NCI-H1105 treated with DMSO at 0.1 percent for 48 hours (cell line): ENCODE measurements at places on chromosomes 7 and 10.
A peak's percentile ranks its signal among the peaks of the same experiment; 100 is the strongest.

GRCh38 chr10:30000802-30001571 lies 58.4 kb downstream of the JCAD start:
- DNase-seq: no peak

GRCh38 chr7:30545791-30546555 lies 41.3 kb upstream of the GGCT start:
- DNase-seq: no peak

DNA sequence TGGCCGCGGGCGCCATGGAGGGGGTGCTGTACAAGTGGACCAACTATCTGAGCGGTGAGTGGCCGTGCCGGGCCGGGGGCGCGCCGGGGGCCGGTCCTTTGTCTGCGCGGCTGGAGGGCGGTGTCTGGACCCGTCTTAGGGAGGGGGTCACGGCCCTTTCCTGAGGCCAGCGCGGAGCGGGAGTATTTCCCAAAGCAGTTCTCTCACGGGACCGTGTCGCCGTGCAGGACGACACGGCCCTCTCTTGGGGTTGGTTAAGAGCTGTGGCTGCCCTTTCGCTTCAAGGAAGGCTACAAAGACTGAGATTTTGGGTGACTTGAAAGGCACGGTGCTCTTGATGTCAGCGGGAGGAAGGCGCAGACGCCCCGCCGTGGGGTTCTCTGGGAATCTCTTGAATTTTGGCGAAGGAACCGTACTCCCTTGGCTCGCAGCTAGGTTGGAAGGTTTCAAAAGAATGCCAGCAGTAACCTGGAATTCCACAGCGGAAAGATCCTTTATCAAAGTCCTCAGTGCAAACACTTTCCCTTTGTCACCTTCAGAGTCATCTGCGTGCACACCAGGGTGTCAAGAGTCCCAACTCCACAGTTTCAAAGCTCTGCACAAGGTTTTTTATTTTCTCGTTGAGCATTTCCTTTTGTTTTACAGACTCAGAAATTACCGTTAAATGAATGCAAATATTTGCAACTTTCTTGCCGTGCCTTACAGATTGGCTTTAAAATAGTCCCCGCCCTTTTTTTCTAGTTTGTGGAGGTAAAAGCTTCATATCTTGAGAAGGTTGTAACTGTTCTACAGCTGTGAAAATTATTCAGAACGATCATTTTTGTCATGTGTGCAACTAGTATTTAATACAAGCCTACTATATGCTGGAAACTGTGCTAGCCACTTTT lies 780 bp downstream of the PLEKHA8 start:
- DNase-seq: no peak

GRCh38 chr10:110833234-110833940 lies 38.3 kb upstream of the PDCD4 start:
- no peak for DNase-seq

GRCh38 chr10:66940965-66941364 lies 15.1 kb downstream of the LRRTM3 start:
- no peak for DNase-seq

DNA sequence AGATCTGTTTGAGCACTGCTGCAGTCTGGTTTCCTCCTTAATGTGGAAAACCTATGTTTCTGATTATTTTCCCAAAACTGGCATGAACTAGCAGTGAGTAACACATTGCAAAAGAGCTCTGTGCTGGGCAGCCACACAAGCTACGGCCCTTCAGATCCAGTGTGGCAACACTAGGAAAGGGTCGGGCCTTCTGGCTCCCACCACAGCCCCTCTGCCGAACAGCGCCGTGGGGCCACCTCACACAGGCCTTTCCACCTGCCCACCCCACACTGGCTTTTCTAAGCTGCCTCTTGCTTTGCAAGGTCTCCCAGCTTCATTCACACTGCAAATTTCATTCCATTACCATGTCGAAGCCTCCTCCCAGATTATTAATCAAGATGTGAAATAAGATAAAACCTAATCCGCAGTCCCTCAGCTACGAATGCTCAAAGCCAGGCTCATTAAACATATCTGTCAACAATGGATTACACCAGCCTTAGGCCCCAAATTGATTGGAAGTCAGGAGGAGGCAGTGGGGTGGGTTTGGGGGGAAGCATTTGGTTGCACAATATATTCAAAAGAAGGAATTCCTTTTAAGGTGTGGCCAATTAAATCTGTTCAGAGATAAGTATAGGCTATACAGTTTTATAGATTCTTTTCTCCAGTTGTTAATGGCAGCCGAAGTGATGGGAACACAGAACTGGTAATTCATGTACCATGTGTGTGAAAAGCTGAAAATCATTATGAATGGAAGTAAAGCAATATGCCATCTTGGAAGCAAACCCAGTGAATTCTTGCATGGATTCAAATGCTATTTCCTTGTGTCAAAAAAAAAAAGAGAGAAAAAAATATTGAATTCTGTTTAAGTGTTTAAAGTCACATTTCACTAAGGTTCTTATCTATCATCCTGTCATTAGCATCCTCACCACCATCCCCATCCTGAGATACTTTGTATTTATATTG lies 223.7 kb downstream of the MTERF1 start:
- no peak for DNase-seq

GRCh38 chr7:116809636-116810266 lies 52.6 kb upstream of the CAPZA2 start:
- peak; percentile 82 for DNase-seq

- DNase-seq: no peak
Observed at GRCh38 chr10:113872139-113873030, 17.9 kb downstream of the NHLRC2 start.

- no peak for DNase-seq
Observed at GRCh38 chr7:38232502-38233366, 40.7 kb downstream of the TARP start.

- DNase-seq: no peak
Observed at GRCh38 chr7:148060724-148061123, 529.8 kb upstream of the C7orf33 start.

GRCh38 chr7:131781-132482 lies 60.4 kb upstream of the FAM20C start:
- no peak for DNase-seq

- DNase-seq: no peak
Observed at GRCh38 chr10:110357252-110357780, 52.6 kb upstream of the SMNDC1 start.

DNA sequence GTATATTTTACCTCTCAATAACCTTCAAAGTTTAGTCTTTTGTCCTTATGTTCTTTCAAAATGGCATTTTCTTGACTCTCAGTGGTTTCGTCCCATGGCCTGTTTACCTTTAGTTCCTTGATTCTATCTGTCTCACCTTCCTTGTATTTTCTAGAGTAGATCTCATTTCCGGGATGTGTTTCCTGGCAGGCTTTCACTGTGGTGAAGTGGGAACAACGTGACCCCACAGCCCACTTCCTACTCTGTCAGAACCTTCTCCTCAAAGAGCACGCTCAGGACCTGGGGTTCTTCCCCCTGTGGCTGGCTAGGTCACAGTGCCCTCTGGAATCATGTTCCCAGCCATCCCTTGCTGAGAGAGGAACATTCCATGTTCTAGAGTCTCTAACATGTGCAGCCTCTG lies 129.9 kb upstream of the ZNF32 start:
- no peak for DNase-seq

DNA sequence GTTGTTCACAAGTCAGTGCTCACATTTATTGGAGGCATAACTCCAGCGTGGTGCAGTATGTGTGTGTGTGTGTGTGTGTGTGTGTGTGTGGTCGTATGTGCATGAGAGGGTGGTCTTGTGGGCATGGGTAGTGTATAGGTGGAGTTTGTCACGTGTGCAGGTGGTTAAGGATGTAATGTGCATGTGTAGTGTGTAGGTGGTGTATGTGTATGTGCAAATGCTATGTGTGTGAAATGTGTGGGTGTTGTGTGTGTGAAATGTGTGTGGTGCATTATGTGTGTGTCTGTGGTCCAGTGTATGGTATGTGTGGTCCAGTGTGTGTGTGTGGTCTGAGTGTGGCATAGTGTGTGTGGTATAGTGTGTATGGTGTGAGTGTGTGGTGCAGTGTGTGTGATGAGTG lies 30.3 kb upstream of the PODXL start:
- DNase-seq: no peak

DNA sequence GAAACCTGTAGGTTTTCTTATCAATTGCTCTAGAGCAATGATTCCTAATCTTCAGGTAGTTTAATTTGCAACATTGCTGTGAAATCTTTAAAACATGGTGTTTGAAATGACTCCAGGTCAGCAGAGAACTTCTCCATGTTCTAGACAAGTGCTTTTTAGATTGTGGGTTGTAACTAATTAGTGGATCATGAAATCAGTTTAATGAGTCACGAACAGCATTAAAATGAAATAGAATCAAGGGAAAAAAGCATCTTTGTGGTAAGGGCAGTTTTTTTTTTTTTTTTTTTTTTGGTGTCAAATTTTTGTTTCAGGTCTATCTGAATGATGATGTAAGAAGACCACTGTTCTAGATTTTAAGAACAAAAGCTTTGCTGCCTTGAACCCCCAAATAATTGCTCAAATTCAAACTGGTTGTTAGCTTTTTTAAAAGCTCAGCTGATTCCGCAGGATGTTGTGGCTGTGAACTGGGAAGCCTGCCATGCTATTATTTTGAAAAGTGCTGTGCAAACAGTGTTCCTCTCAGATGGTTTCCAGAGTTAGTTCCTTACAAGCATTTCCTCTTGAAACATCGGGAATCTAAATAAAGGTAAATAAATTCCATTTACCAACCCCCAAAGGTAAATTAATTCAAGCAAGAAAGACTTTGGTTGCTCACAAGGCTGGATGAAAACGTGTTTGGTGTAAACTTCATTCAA lies 13.1 kb upstream of the PDK4 start:
- peak; percentile 89 for DNase-seq

DNA sequence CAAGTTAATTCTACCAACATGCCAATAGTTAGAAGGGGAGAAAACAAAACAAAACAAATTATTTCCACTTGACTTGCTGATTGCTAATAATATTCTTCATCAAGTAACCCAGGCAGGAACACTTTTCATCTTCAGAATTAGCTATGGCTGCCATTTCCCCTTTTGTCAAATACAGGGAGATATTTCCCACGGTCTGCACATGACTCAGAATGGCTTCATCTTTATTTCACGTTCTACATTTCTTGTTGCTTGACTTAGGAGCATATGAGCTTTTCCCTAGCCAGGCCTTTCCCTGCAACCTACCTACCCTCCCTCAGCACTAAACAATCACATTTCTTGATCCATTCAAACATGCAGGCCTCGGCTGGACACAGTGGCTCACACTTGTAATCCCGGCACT lies 6.5 kb downstream of the CPVL start:
- no peak for DNase-seq

DNA sequence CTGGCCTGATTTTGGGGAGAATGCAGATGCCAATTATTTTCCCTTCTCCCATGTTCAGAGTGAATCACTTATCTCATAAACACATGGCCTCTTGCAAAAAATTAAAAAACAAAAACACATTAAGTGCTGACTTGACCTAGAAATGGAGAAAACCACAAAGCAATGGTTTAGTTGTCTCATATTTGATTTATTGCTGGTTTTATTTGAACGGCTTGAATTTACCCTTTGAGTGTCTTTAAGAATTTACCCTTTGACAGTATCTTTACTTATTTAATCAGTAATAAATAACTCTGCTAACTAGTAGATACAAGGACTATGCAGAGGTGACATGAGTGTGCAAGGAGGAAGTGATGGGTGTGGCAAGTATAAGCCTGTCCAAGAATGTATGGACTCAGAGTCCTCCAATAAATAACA lies 68.1 kb upstream of the GSDME start:
- DNase-seq: no peak

- no peak for DNase-seq
Observed at GRCh38 chr7:90708841-90709317, 112.8 kb downstream of the CDK14 start.

DNA sequence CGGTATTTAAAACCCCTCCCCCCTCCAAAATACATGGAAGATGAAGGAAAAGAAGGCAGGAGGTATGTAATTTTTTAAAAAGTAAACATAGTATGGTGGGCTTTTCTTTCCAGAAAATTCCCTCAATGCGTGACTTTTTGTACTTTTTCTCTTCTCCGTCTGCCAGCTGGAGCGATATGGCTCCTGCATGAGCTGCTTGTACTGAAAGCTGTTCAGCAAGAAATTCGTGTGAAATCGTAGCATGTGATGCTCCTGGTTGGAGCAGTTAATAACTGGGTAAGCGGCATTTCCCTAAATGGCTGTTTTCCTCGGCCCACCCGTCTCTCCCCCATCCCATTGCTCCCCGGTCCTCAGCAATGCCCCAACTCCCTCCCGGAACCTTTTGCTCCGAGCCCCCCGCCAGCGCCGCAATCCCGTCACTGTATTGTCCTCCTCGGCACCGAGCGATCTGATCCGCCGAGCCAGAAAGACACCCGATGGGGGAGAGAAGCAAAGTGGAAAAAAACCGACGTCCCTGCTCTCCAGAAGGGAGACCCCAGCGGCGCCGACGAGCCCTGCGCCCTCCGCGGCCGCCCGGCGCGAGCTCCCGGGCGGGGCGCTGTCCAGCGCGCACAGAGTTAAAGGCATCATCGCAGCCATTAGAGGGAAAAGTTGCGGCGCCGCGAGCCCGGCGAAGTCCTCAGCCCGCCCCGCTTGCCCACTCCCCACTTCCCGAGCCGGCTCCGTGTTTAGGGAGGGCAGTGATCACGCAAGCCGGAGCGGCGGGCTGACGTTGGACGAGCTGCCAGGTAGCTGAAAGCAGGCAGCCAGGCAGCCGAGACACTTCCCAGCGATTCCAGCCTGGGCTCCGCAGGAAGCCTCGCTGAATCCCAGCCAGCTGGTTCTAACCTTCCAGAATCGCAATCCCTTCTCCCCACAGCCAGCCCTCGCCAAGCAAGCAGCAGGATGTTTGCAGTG lies at the start of gene VSTM2A:
Gene VSTM2A (plus strand): TSS at position 707 of the 957 bp plus-strand sequence. CDS start 356 bp downstream, outside the sequence.
- peak; percentile 65 for DNase-seq

GRCh38 chr10:14772399-14772798 lies 2.3 kb downstream of the FAM107B start:
- DNase-seq: no peak

DNA sequence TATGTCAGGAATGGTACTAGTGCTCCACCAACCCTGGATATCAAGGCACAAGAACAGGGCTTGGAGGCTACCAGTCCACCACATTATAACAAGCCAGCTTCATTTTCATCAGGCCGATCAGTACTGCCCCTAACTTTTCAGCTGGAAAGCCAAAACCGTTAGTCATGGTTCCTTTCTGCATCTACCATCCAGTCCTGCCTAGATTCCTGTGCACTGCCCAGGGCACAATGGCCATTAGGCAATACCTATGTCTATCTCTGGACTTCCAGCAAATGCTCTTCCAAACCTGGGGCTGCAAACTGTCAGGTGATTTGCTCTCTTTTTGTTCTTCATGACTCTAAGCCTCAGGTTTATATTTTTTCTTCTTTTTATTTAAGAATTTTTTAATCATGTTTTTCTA lies 937.7 kb downstream of the SORCS1 start:
- no peak for DNase-seq

- no peak for DNase-seq
Observed at GRCh38 chr7:92753614-92754013, 82.8 kb downstream of the CDK6 start.

GRCh38 chr10:70775679-70776454 lies 9.3 kb downstream of the TBATA start:
- DNase-seq: no peak

DNA sequence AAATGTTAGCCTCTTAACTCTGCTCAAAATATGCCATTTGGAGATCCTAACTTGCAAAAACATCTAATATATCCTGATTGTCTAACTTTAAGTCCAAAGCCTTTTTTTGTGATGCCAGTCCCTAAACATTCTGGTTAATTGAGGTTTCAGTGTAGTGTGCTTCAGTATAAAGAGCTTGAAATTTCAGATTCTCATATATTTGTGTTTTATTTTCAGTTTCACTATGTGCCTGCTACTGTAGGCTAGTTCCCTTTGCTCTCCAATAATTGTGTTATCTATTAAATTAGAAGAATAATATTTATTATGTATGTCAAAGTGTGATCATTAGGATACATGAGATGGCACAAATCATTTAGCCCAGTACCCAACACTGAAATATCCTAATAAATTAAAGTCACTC lies 1361.2 kb downstream of the XPNPEP1 start:
- DNase-seq: no peak
